ENCODE measurements at places on chromosomes 1 and 21.

GRCh38 chr21:14054682-14055081 is 156.1 kb downstream of the LIPI start:
- H3K27ac ChIP-seq: no peak overlapping the region
- no peaks in the 10 kb centered on the region for H3K36me3 ChIP-seq
- no peaks in the 10 kb centered on the region for H3K27me3 ChIP-seq
- no peak overlapping the region for H3K4me3 ChIP-seq
- DNase-seq: no peak

- H3K4me3 ChIP-seq: no peak overlapping the region
- peaks cover 2% of the 10 kb centered on the region for H3K4me1 ChIP-seq
- H3K27me3 ChIP-seq: no peaks in the 10 kb centered on the region
- DNase-seq: no peak
- H3K36me3 ChIP-seq: peaks cover 35% of the 10 kb centered on the region
- H3K27ac ChIP-seq: no peak overlapping the region
Observed at GRCh38 chr1:232440325-232441035, 189.5 kb downstream of the SIPA1L2 start.

- peaks cover 2% of the 10 kb centered on the region for H3K36me3 ChIP-seq
- peak within 1 kb of the TSS; percentile 91 for H3K27ac ChIP-seq
- no peaks in the 10 kb centered on the region for H3K4me1 ChIP-seq
- peak within 1 kb of the TSS; percentile 76 for H3K4me3 ChIP-seq
- peak; percentile 44 for DNase-seq
Observed at GRCh38 chr1:93180723-93181613, at the start of gene CCDC18. Gene CCDC18 (plus strand): TSS chr1:93180724. CDS start chr1:93183362, 2,638 bp downstream.

DNA sequence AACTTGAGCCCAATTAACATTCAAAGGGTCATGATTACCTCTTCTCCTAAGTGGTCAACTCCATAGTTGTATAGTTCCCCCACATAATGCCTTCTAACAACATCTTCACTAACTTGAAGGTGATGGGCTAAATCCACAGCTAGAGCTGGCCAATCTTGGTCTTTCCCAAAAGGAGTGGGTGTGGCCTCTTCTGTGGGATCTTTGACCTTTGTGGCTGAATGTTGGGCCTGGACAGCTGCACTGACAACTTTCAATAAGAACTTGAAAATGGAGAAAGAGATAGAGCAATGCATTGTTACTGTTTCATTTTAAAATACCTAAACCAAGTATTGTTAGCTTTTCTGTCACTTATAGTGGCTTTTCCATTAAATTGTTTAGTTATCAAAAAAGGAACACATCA is 59.2 kb downstream of the IARS2 start:
- H3K4me1 ChIP-seq: peaks cover 2% of the 10 kb centered on the region
- H3K36me3 ChIP-seq: peaks cover 27% of the 10 kb centered on the region
- no peak overlapping the region for H3K27ac ChIP-seq
- H3K4me3 ChIP-seq: no peak overlapping the region
- DNase-seq: no peak

DNA sequence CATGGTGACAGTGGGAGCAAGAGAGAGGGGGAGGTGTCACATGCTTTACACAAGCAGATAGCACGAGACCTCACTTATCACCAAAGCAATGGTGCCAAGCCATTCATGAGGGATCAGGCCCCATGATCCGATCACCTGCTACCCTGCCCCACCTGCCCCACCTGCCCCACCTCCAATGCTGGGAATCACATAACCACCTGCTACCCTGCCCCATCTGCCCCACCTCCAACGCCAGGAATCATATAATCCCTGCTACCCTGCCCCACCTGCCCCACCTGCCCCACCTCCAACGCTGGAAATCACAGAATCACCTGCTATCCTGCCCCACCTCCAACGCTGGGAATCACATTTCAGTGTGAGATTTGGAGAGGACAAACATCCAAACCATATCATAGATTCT is 10.6 kb upstream of the AIRE start:
- no peak overlapping the region for H3K27ac ChIP-seq
- no peaks in the 10 kb centered on the region for H3K4me1 ChIP-seq
- no peak overlapping the region for H3K4me3 ChIP-seq
- DNase-seq: no peak
- H3K27me3 ChIP-seq: peaks cover 14% of the 10 kb centered on the region

DNA sequence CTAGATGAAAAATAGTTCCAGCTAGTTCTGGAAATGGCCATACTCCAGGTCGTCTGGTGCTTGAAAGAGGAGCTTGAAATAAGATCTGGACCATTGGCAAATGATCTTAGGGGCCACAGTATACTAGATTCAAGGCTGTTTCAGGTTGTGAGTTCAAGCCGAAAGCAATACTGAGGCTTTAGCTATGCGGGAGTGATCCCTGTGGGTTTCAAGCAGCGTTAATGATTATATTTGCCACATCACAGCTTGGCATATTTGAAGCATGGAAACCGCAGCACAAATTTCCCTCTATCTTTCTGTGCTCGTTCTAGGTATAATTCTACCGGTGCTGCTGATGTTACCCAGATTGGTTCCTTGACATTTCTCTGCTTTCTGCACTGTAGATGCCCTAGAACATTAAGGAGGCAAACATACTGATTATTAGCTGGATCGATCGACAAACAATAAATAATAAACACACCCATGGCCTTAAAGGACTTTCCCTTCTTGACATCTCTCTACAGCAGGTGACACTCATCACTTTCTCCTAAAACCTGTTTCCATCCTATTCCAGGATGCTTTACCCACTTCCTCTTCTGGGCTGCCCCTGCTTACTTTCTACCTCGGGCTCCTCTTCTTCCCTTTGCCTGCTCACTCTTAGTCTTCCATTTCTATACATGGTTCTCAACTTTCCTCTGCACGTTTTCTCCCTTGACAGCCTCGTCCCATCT is 40.6 kb upstream of the LYST start:
- no peaks in the 10 kb centered on the region for H3K36me3 ChIP-seq
- no peak overlapping the region for H3K4me3 ChIP-seq

DNA sequence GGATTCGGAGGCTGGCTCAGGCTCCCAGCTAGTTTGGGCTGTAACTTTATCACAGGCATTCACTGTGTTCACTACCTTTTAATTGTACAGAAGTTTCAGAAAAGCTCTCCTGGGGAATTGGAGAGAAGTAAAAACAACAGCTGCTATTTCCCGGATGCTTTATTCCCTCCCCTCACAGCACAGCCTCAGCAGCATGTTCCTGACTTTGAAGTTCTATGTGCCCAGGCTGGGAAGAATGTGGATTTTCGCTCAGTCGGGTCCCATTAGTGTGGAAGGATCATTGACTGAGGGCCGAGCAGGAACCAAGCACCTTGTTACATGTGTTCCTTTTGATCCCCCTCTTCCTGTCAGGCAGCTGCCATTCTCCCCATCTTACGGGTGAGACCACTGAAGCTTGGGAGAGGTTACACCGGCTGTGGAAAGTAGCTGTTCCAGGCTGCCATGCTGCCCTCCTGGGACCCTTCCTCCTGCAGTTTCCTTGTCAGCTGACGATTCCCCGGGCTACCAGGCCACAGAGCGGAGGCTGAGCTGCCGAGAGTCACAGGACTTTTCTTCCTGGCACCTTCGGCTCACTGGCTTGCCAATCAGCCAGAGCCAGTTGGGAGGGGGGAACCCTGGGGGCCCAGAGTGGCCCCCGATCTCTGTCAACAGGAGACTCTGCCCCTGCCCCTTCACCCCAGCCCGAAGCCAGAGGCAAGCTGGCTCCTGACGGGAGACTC is 223.1 kb upstream of the TMEM51 start:
- no peaks in the 10 kb centered on the region for H3K27me3 ChIP-seq
- no peak overlapping the region for H3K27ac ChIP-seq
- DNase-seq: no peak

GRCh38 chr1:50700214-50700613 is 259.9 kb downstream of the FAF1 start:
- H3K36me3 ChIP-seq: no peaks in the 10 kb centered on the region
- H3K27ac ChIP-seq: no peak overlapping the region
- no peaks in the 10 kb centered on the region for H3K27me3 ChIP-seq

DNA sequence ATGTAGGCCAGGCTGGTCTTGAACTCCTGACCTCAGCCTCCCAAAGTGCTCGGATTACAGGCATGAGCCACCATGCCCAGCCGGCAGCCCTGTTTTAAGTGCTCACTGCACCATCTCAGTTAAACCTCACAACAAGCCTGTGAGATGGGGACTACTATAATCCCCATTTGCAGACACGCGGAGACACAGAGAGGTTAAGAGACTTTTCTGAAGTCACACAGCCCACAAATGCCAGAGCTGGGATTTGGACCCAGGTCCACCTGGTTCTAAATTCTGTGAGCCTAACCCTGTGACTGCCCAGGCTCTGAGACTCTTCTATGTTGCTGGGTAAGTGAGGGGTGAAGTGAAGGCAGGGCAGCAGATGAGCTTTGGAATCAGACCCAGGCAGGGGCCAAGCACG is 6.4 kb downstream of the PADI1 start:
- no peaks in the 10 kb centered on the region for H3K36me3 ChIP-seq
- no peak for DNase-seq
- H3K4me3 ChIP-seq: no peak overlapping the region
- H3K27me3 ChIP-seq: peaks cover 6% of the 10 kb centered on the region
- peaks cover 12% of the 10 kb centered on the region for H3K4me1 ChIP-seq
- H3K27ac ChIP-seq: no peak overlapping the region

DNA sequence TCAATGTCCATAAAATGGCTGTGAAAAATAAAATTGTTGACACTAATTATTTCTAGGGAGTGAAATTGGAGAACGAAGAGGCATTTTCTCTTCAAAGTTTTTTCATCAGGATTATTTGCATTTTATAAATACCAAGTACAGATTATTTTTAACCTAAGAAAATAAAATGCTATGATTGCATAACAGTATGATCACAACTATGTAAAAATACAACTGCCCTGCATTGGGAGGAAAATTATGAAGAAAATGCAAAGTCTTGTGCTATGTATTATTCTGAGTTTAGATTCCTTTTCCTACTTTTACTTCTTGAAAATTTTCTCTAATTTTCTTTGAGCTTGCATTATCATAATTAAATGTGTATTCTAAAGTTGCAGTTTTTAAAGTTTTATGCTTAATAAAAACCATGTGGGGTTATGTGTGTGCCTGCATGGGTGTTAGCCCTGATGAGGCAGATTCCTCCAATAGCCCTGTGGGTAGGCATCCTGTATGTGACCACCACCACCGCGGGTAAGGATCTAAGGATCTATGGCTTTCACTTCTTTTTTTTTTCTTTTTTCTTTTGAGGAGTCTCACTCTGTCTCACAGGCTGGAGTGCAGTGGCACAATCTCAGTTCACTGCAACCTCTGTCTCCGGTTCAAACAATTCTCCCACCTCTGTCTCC is 24.7 kb downstream of the STX6 start:
- peaks cover 8% of the 10 kb centered on the region for H3K4me1 ChIP-seq
- H3K27me3 ChIP-seq: no peaks in the 10 kb centered on the region
- H3K4me3 ChIP-seq: no peak overlapping the region
- no peak for DNase-seq

GRCh38 chr21:36183144-36183795 is 26.6 kb downstream of the DOP1B start:
- peaks cover 4% of the 10 kb centered on the region for H3K4me1 ChIP-seq
- no peaks in the 10 kb centered on the region for H3K27me3 ChIP-seq
- no peak for DNase-seq
- no peak overlapping the region for H3K4me3 ChIP-seq

DNA sequence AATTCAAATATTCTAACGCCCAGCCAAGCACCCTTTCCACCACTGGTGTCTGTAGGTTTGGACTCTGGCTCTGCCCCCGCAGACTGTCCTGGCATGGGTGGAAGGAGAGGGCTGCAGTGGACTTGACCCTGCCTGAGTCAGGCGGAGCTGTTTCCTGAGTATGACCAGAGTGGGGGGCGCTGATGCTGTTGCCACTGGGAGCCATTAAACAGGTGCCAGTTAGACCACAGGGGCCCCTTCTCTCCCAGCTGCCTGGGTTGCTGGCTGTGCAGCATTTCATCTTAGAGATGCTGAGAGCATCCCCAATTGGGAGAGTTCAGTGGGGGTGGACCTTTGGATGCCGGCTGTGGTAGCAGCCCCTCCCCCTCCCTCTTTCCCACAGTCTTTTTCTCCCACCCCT is 539.5 kb downstream of the MATN1 start:
- no peaks in the 10 kb centered on the region for H3K27me3 ChIP-seq
- no peak for DNase-seq
- no peak overlapping the region for H3K27ac ChIP-seq
- no peaks in the 10 kb centered on the region for H3K4me1 ChIP-seq

DNA sequence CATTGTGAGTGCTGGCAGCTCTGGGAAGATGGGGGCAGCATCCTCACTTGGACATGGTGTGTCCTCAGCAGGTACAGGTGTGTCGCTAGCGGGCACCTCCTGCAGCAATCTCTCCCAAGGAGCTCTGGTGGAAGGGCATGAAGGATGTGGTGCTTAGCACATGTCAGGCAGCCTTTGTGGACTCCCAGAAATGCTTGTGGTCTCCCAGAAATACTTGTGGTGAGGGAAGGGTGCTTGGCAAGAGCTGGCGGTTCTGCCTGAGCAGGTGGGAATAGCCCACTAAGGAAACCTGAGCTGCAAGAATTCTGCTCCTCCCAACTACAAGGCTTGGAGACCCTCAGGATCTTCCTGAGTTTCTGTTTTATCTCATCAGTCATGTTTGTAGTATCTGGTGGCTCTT is 371.6 kb downstream of the PRDM2 start:
- H3K27ac ChIP-seq: no peak overlapping the region
- no peaks in the 10 kb centered on the region for H3K27me3 ChIP-seq
- no peak for DNase-seq
- H3K4me3 ChIP-seq: no peak overlapping the region
- no peaks in the 10 kb centered on the region for H3K36me3 ChIP-seq

DNA sequence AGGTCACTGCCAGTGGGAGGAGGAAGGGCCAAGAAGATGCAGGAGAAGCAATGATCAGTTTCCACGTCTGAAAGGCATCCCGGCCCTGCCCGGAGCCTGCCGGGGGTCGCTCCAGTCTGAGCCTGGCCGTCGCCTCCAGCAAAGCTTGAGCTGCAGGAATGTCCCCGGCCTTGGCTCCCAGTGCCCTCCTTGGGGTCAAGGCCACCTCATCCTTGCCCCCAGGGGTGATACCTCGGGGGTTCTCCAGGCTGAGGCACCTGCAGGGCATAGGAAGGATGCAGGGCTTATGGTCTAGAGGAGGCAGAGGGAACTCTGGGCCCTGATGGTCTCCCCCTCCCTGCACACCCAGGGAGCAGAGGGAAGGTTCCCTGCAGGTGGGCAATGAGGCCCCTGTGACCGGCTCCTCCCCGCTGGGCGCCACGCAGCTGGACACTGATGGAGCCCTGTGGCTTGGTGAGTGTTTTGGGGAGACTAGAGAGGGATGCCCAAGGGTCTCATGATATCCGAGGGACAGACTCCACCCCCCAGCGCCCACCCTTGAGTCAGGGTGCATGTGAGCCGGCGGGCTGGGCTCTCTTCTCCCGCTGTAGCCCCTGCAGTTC is 19.9 kb downstream of the RNF223 start:
- peaks cover 54% of the 10 kb centered on the region for H3K36me3 ChIP-seq
- no peak overlapping the region for H3K27ac ChIP-seq
- H3K27me3 ChIP-seq: no peaks in the 10 kb centered on the region
- no peak for DNase-seq
- no peak overlapping the region for H3K4me3 ChIP-seq
- no peaks in the 10 kb centered on the region for H3K4me1 ChIP-seq

Data from IMR-90 (cell line).